ENCODE measurements at places on chromosomes 6 and 20.

GRCh38 chr20:62430311-62430853, 3.0 kb upstream of the RBBP8NL start:
- DNase-seq, result no peak

DNA sequence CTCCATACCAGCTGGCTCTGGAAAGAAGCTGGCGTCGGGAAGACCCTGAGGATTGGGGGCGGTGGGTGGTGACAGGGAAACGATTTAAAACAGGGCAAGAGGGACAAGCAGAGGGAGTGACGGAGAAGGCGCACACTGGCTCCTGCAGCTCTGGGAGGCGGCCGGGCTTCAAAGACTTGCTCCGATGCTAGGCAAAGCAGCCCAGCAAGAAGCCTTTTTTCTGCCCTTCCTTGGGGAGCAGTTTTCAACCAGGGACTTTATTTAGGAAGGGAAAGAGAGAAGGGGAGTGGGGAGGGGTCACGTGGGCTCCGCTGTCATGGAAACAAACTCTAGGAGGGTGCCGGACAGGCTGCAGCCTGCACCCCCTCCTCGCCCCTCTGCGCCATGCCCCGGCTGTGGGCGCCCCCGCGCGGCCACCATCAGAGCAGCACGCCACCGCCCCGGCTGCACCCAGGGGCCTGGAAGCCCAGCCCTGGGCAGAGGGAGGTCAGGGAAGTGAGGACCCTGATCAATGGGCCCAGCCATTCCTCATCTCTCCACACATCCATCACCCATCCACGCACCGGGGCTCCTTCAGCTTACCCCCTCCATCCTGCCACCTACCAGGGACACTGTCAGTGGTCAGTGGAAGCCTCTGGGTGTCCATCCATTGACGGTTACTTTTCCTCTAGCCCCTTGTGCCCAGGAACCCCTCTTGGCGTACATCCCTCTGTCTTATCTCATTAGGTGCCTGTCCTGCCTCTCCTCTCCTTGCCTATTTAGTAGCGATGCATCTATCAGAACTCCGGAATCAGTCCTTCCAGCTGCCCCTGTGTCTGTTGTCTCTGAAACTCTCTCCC, 66.6 kb upstream of the CCDC167 start:
- peak; percentile 85 for DNase-seq

DNA sequence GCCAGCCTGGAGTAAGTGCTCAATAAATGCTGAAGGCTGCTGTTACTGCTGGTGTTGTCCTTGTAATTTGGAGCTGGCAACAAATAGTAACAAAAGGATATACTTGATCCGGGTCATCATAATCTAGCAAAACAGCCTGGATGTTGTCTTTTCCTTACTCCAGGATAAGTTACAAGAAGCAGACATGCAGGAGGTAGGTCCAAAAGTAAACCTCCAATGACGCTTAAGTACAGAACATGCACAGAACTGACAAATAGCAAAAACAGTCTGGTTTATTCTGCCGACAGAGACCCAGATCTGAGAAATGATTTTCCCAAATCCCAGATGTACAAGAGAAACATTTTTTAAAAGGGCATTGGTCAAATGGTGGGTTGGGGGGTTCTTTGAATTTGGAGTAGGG, 93.0 kb upstream of the KCNK16 start:
- no peak for DNase-seq

DNA sequence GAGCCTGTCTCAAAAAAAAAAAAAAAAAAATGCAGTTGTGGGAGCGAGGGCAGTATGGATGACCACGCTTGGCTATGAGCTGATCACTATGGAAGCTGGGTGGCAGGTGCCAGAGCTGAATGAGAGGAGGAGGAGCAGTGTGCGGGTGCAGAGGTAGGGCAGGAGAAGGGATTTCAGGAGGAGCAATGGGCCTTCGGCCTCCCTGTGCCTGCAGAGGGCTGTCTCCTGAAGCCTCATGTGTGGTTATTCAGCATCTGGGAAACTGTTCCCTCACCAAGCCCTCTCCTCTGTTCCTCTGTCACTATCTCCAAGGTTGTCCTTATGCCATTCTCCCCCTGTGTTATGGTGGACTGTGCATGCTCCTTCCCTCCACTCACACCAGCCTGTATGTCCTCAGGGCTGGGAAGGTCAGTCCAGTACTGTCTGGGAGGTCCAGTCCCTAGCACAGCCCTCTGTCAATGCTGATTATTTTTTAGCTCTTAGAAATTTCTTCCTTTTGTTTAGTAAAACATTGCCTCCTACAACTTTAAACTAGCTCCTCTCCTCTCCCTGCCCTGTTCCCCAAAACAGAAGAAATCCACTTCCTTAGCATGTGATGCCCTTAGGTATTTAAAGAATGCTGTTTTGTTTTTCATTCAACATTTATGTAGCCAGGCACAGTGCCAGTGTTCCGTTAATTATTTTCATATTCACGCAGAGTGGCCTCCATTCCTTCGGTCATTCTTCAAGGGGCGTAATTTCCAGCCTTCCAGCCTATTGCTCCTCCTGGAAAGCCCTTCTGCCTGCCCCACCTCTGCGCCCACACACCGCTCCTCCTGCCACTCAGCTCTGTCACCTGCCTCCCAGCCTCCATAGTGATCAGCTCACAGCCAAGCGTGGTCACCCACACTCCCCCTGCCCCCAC, 48.9 kb downstream of the CNBD2 start:
- DNase-seq, result peak; percentile 76

GRCh38 chr6:27863962-27864905, 48.0 kb downstream of the OR2B2 start:
- DNase-seq, result peak; percentile 37

- DNase-seq, result no peak
Observed at GRCh38 chr20:25397821-25398220, 7.2 kb upstream of the ABHD12 start.

- no peak for DNase-seq
Observed at GRCh38 chr6:100724222-100724621, 156.9 kb downstream of the ASCC3 start.

GRCh38 chr6:109945091-109945490, 33.0 kb upstream of the GPR6 start:
- DNase-seq, result no peak

DNA sequence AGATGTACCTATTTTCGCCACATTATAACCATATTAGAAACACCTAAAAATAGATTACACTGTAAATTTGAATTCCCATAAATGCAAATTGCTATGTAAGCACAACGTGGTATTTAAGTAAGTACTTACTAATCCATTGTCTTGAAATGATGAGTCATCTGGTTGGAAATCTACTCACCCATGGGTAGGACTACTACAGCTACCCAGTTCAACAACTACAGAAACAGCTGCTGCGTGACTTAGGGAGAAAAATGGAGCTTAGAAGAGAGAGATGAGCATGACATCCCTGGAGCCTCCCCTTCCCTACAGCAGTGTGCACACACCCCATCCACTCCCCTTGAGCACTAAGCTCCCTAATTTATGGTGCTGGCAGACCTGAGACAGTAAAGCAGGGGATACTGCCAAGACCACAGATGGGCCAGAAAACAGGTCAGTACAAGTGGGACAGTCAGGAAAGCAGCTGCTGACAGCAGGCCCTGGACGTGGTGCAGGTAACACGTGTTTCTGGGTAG, 26.9 kb downstream of the RRAGD start:
- peak; percentile 50 for DNase-seq
